Activated T-cell treated with anti-CD3 and anti-CD28 coated beads for 48 hours (primary cell): ENCODE measurements at places on chromosomes 3 and 15.

GRCh38 chr15:56866803-56867202 is 51.6 kb upstream of the TCF12 start:
- DNase-seq: no peak

DNA sequence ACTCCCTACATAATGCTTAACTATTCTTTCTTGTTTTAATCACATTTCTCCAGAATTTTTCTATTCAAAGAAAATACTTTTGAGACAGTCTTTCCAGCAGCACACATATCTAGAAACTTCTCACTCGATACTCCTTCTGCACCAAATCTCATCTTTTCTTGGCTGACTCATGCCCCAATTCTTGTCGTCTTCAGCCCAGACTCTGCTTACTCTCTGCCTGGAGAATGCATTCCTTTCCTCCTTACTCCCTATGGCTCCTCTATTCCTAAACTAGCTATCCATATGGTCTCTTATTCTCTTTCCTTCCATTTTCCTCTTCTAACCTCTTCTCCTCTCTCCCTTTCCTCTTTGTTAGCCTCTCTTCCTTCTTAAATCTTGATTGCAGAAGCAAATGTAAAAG is 158.7 kb downstream of the GBE1 start:
- no peak for DNase-seq

GRCh38 chr3:127590282-127590592 is 296 bp downstream of the TPRA1 start:
- DNase-seq: peak; percentile 31

DNA sequence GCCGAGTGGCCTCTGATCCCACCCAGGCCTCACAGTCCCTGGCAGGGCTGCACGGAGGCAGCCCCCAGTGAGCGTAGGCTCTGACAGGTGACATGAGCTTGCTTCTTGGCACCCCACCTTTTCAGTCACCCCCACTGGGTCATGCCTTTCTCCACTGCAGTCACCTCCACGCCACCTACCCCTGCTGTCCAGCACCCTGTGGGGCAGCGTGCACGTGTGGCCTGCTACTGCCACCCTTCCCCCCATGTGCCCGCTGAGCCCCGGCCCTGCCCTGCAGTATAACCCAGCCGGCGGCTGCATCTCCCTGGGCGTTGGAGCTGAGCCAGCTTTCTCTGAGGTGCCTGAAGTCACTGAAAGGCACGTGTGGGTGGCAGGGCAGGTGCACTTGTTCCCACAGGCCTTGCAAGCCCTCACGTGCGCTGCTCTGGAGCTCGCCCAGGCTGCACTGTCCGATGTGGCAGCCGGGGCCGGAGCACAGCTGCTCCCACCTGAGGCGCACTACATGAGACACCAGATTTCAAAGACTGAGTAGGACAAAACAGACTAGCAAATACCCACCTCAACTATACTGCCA is 65.6 kb downstream of the NIPA2 start:
- no peak for DNase-seq

DNA sequence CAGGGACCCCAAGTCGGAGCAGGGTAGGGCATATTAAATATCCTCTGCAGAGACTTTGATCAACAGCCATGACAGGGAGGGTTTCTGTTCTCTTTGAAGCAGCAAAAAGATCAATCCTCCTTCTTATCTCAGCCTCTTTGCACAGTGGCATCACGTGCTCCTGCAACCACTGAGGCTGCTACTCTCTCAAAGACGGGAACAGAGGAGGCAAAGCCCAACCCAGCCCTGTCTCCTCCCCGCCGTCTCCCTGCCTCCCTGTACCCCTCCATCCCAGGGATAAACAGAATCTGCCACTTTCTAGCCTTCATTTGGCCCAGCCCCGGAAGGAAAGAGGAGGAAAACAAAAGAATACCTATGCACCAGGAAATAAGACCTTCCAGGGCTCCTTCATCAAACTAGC is 7.5 kb upstream of the TBC1D21 start:
- no peak for DNase-seq

- peak; percentile 59 for DNase-seq
These were observed 10.6 kb upstream of the LEO1 start for GRCh38 chr15:51982013-51982769.

DNA sequence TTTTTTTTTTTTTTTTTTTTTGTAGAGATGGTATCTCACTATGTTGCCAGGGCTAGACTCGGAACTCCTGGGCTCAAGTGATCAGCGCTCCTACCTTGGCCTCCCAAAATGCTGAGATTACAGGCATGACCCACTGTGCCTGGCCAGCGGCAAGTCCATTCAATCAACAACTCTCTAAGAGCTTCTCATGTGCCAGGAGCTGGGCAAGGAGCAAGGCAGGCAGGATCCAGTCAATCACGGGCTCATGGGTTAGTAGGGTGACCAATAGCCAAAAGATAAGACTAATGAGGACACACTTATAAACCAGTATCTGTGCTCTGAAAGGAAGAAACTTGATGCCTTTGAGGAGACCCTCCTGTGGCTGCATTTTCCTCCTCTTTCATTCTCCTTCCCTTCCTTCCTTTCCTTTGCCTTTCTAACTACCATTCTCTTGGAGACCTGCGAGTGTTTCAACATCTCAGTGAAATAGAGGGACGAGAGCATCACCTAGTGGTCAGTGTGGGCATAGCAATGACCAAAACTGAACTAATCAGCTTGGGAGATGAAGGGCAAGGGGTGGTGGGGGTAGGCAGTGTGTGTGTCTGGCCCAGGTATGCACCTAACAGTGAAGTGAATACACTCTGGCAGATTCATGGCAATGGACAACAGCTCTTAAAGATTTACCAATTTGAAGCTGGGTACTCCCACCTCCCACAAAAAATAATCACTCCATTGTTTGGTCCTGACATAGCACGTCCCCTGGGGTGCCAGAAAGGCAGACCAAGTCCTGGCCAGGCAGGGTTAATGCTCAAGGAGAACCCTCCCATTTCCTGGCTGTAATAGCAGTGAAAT is 6.3 kb downstream of the RPP25 start:
- DNase-seq: peak; percentile 68

GRCh38 chr15:72994534-72995177 is 57.6 kb upstream of the NEO1 start:
- DNase-seq: no peak

DNA sequence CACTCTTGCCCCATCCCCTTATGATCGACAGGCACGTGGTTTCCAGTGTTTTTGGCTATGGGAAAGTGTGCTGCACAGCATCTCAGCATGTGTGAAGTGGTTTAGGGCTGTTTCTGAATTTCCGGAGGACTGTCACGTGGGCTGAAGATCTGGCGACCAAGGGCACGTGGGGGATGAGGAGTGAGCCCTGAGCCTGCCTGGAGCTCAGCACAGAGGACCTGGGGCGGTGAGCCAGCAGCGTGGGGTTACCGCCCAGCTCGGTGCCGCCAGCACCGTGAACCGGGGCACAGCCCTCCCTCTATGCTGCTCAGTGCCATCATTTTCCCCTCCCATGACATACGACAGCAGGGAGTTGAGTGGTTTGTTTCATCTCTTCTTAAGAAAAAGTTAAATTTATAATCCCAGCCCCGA is 150.2 kb downstream of the DNAJB8 start:
- DNase-seq: peak; percentile 27

GRCh38 chr3:184776916-184777315 is 35.0 kb upstream of the VPS8 start:
- DNase-seq: no peak

DNA sequence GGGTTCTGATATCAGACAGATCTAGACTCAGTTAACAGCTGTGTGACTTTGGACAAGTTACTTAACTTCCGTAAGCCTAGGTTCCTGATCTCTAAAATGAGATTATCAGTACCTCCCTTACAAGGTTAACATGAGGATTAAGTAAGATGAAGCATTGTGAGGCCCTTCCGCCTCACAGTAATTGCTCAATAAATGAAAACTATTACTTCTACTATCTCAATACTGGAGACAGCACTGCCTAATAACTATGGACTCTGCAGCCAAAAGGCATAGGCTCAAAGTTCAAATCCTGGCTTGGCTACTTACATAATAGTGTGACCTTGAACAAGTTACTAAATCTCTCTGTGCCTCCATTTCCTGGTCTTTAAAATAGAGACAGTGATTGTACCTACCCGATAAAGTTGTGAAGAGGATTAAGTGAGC is 82.0 kb upstream of the ATP11B start:
- DNase-seq: no peak

DNA sequence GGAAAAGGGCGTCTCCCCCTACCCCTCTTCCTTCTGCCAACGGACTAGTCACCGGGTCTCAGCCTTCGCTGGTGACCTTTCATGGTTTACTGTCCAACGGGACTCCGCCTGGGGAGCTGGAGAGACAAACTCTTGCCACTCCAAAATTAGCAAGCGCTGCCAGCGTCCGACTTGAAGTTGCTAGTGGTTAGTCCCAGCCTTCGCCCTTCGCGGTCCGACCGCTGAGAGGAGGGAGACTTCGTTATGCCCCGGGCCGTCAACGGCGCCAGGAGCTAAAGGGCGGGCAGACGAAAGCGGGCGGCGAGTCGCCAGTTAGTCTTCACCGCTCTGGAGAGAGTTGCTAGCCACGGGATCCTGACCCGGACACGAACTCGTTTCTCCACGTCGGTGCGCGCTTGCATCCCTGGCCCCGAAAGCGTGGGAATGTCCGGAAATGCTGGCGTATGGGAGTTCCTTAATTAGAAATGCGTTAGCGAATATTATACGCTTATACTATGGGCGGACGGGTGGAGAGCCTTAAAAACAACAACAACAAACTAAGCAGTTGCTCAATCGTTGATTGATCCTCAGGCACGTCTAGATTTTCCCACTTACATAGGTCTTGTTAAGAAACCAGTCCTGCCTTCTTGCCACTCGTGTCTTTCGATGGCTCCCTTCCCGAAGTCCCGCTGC is 716 bp downstream of the SMC4 start:
- DNase-seq: peak; percentile 25

DNA sequence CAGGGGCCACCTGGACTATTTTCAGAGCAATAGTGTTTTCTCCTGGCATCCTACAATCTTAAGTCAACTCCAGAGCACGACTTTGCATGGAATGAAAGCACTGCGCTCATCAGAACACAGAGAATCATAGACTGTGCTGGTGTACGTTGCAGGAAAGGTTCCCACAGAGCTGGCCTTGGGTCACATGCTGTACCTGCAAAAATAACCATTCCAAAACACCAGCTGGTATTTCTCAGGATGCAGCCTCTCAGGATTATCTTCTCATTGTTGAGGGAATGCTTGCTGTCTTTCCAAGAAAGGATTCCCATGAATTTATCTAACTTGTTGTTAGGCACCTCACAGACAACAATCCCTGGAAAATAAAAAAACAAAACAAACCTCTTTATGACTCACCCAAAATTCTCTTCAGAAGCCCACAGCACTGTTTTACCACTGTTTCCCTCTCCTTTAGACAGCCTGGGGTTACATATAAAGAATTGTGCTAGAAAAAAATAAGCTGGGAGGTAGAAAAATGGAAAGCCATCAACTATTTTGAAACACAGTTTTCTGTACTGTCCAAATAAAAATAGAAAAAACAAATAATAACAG is 131.7 kb downstream of the ATP8B4 start:
- DNase-seq: no peak

GRCh38 chr3:151439652-151440125 is 21.2 kb downstream of the IGSF10 start:
- no peak for DNase-seq

- no peak for DNase-seq
These were observed 1.2 kb downstream of the OSBPL11 start for GRCh38 chr3:125594125-125594524.

DNA sequence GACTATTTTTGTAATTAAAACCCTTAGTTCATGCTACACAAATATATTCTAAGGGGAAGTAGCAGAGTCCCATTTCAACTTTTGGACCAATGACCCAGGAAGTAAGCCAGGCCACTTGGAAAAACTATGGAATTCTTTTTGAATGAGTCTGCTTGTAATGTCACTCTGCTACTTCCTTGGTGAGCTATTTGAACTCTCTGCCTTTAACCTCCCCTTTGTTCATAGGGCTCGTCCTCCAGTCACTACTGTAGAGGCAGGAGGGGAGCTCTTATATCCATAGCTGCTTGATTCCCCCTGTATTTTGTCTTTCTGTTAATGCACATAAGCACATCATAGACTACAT is 119.6 kb downstream of the UACA start:
- DNase-seq: no peak

DNA sequence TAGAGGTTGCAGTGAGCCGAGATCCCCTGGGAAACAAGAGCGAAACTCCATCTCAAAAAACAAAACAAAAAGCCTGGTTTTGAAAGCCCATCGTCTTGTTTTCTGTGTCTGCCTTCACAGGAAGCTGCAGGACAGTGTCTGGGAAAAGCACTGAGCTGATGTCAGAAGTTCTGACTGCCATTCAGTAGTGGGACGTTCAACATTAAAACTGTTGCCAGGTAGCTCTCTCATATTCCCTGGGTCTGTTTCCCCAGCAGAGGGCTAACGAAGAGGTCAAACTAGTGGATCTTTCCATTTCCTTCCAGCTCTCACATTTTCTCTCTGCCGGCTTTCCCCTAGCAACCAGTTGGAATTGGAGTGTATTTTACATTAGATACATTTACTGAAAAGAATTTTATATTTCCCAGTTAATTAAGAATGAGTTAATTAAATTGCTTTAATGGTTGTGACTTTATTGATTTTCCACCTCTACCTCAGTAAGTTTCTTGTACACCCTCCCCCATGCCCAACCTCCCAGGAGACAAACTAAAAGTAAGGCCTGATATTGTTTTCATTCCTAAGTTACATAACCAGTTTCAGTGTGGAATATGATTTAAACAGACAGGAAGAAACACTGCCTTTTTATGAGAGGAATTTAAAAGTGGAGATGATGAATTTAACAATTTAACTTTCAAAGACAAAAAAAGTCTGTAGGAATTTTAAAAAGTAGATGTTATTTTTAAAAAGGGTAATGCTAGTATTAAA is 29.9 kb downstream of the RCN2 start:
- DNase-seq: no peak

- DNase-seq: no peak
These were observed 480.9 kb downstream of the ZIC1 start for GRCh38 chr3:147890114-147890513.

- no peak for DNase-seq
These were observed 101.3 kb upstream of the CMC1 start for GRCh38 chr3:28139967-28140634.

- no peak for DNase-seq
These were observed 96.0 kb upstream of the FAM174B start for GRCh38 chr15:92751528-92751927.

- no peak for DNase-seq
These were observed 57.6 kb upstream of the CHRM5 start for GRCh38 chr15:33910741-33911140.

- DNase-seq: no peak
These were observed 322.5 kb upstream of the COL8A1 start for GRCh38 chr3:99315896-99316295.

GRCh38 chr3:143974271-143975238 is 2.9 kb downstream of the DIPK2A start:
- no peak for DNase-seq

DNA sequence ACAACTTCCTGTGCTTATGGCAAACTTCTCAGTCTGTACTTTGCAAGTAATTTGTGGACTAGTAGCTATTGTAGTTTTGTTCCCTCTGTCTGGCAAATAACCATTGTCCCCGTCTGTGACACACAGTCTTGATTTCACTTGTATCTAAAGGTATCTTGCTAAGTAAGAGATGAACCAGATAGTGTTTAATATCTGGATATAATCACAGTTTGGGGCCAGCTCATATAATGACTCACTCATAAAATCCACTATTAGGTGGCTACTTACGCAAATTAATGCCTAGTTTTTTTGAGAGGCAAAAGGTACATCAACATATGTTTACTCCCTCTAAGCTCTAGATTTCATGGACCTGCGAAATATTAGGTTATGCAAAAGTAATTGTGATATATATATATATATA is 30.4 kb downstream of the VGLL3 start:
- no peak for DNase-seq
